Amniotic stem cell (primary cell): ENCODE measurements at places on chromosomes 13 and 19.

GRCh38 chr13:111259058-111259457 is 61.4 kb upstream of the TEX29 start:
- no peak for DNase-seq

DNA sequence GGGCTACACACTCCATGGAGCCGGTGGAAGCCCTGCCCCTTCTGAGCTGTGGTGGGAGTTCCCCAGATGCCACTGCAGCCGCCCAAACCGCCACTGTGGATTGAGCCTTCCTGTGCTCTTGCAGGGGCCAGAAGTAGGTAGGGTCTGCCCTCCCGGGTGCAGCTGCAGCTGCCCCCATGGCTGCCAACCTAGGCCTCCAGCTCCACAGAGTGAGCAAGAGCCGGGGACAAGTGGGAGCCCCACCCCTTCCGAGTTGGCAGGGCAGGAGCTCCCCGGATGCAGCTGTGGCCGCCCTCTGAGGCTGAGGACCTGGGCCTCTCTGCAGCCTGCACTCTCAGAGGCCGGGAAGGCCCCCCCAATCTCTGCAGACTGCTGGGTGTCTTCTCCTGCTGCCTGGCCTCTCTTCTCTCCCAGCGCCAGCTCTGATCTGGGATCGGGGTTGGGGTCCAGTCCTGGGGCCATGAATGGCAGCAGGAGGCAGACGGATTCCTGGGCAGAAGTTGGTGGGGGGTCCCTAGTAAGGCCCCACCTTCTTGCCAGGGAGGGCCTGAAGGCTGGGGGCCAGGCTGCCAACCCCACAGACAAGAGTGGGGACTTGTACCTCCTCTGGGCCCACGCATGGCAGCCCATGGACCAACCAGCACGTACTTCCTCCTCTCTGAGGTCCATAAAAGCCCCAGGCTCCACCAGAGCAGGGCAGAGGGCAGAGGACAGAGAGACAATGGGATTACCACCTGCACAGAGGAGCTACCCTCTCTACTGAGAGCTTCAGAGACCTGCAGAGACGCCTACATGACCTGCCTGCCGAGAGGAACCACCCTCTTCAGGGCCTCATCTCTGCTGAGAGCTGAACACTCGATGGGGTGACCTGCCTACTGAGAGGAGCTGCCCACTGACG is 28.9 kb downstream of the AP2S1 start:
- DNase-seq = no peak

DNA sequence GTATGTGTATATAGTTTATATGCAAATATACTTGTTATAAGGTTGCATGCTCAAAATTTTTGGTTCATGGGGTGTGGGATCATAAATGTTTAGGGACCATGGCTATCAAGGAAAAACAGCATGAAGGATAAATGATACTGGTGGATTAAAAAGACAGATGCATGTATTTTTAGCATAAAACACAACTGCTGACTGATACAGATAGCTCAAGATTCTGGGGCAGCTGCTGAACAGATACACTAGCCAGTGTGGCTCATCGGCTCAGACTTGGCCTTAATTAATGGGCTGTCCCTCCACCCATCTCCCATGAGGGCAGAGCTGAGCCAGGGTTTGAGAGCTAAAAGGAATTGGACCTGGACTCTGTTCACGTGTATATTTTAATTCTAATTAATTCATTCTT is 11.4 kb downstream of the ALOX5AP start:
- no peak for DNase-seq

DNA sequence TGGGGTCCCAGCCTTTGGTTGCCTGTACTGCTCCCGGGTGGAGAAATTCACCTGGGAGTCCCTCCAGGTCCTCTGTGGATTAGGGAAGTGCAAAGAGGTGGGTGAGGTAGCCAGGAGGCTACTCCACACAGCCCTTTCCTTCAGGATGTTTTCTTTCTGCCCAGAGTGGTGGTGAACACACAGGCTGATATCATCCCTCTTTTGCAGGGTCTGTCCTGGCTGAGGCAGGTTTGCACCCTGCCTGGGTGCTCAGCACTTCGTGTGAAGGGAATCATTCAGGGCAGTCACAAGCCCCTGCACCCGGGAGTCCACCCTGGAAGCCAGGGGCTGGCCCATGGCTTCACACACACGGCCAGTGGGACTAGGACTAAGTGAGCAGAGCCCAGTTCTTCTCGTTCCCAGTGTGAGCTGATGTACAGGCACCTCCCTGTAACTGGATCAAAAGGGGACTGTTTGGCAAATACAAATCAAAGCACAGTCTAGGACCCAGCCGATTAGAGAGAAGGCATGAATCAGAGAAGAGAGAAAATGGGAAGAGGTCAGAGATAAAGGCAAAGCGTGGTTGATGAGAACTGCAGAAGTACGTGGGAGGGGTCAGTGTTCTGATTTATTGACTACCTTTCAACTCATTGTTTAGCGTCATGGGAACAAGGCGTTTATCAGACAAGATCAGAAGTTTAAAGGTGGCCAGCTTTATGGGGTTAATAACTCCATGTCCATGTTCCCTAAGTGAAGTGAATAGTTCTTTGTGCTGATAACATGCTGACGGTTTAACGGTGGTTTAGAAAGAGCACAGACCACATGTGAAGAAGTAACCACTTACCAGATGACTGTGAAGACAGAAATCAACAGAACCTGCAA is 30.4 kb upstream of the SPATA13 start:
- no peak for DNase-seq

- no peak for DNase-seq
These were observed 63.9 kb upstream of the SLC10A2 start for GRCh38 chr13:103130146-103130545.

DNA sequence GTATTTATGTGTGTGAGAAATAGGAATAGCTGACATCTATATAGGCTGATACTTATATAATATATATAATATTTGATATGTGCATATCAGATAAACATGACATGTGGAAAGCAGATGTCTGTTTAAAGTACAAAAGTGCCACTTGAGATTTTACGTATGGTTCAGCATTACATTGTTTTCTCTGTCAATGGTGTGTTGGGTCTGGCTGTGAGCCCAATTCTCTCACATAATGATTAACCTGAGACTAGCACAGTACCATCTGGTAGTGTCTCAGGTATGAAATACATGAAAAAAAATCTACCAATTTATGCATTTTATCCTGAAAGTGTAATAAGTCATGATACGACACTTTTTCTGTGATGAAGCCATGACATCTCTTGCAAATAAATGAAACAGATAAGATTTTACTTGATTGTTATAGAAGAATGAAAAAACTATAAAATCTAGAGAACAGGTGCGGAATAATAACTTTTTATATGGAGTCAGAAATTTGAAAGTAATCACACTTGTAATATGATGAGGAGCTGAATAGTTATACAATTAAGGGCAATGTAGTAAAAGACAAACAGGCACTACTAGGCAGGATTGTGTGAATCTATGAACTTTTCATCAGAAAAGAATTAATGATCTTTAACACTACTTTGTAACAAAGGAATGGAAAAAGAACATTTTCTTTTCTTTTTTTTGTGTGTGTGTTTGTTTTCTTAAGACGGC is 1405.0 kb downstream of the OLFM4 start:
- DNase-seq = no peak
